ENCODE measurements at places on chromosomes 1 and 21. TPM values are rescaled to one million over a fixed set of nuclear protein-coding genes. Genes with fewer than 3 reads are reported as not detected.

Gene NEK2
- 17.6 TPM for polyA plus RNA-seq

Gene LRIG2
- 19.5 TPM for polyA plus RNA-seq

Gene AMY2A
- 0.23 TPM for polyA plus RNA-seq

Gene ALDH4A1
- polyA plus RNA-seq = 90.9 TPM

Gene IQGAP3
- 12.9 TPM for polyA plus RNA-seq

Gene AMY1B
- polyA plus RNA-seq = not detected

Gene RUNX3
- polyA plus RNA-seq = 0.65 TPM

Gene OLFML3
- 121 TPM for polyA plus RNA-seq

Gene OXCT2
- 0.15 TPM for polyA plus RNA-seq

Gene MIGA1
- 20.6 TPM for polyA plus RNA-seq

Gene PPIAL4G
- not detected for polyA plus RNA-seq

Gene PRAMEF8
- polyA plus RNA-seq = not detected

Gene MAGOH
- 83.3 TPM for polyA plus RNA-seq

Gene FAM3B
- polyA plus RNA-seq = 17.6 TPM
